ENCODE measurements at places on chromosomes 3 and 15.

DNA sequence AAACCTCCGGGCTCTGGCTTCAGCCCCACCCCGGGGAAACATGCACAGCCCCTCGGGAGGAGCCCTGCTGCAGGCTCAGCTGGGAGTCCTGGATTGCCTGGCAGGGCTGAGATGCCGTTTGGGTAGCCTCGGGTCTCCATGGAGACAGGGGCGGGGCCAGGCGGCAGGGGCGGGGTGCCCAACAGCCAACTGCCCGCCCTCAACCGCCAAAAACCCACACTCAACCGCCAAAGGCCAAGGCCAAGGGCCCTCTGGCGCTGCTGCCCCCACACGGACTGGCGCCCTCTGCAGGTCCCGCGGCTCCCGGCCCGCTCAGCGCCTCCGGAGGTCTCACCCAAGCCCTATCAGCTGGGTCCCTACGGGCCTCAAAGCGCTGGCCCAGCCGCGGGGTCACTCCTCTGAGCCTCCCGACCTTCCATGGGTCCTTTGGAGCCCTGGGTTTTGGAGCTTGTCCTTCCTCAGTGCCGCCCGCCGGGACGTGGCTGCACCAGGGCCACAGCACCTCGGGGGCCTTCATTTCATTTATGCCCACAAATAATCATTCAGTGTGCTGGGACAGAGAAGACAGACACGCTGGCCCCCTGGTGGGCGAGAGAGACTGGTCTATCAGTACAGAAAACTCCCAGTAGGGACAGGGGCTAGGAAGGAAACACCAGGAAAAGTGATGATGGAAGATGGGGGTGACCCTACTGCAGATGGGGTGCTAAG, 33.5 kb upstream of the ACAD9 start:
- DNase-seq, result peak; percentile 85

DNA sequence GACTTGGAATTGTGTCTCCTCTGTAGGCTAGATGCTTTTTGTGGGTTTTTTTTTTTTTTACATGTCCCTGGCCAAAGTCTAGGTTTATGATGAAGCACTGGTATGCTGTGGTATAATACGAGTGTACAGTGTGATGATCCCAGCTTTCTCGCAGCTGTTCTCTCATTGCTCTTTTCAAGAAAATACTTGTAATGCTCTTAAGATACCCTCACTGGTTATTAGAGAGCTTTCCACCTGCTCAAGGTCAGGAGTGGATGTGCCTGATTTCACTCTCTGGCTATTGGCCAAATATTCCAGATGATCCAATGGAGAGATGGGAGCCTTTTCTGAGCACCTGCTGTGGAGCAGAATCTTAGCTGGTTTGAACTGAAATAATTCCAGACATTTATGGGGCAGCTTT, 215.1 kb downstream of the MYRIP start:
- no peak for DNase-seq

DNA sequence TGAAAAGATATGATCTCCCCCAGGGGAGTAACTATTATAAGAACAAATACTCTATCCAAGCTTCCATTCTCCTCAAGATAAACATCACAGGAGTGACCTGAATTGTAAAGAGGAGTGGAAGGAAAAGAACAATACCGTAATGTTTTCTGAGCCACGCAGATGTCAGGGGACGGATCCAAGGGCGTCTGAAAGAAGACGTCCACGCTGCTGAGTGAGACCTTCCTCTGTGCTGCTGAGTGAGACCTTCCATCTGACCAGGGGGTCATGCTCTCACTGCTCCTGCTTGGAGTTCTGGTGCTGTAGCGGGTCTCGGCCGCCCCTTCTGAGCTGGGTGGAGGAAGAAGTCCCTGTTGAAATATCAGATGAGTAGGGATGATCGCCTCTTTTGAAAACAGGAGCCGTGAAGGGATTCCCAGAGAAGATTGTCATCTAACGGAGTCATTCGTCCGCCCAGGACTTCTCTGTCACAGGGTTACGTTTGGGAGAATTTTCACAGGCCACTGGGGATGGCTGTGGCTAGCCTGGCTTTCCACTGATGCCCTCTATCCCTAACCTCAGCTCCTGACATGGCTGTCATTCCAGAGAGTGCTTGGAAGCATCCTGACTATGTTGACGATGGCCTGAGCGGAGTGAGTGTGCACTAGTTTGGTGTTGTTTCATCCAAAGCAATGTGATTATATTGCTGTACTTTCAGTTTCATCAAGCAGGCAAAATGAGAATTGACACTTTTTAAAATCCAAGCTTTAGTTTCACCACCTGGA, 184.9 kb downstream of the APBA2 start:
- no peak for DNase-seq

DNA sequence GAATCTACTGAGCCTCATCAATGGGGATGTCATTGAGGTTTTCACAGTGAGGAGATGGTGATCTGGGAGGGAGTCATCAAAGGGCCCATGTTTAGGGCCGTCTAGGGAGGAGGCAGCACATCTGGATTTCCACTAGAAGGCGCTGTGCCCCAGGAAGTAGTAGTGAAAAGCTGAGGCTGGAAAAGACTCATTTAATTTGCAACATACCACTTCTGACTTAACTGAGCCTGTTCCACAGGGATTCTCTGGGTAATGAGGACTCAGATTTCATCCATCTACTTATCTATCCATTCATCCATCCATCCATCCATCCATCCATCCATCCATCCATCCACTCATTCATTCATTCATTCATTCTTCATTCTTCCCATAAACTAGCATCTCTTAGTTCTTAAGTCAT, 17.4 kb upstream of the SHF start:
- peak; percentile 57 for DNase-seq

GRCh38 chr3:132709761-132710160, 12.4 kb downstream of the NPHP3 start:
- DNase-seq, result no peak

GRCh38 chr3:184188080-184188479, 2.1 kb downstream of the ABCF3 start:
- DNase-seq, result no peak
